Uterine smooth muscle cell (primary cell): ENCODE measurements at places on chromosomes 12 and 14. TPM values are rescaled to one million over a fixed set of nuclear protein-coding genes. Genes with fewer than 3 reads are reported as not detected.

The PTPRO gene
- 0.50 and 0.55 TPM in 2 replicates for total RNA-seq

The RTN1 gene
- total RNA-seq = 0.12 and 0.33 TPM in 2 replicates

The GPD1 gene
- 0.25 TPM in 1 of 2 replicates, not detected in the other for total RNA-seq

The HOXC10 gene
- not detected in 2 replicates for total RNA-seq

The LHX5 gene
- total RNA-seq = not detected in 2 replicates

The FZD10 gene
- total RNA-seq = under 0.01 and 0.12 TPM in 2 replicates

The MDGA2 gene
- 0.11 TPM in 1 of 2 replicates, not detected in the other for total RNA-seq

The KRT7 gene
- total RNA-seq = 0.66 and 2.2 TPM in 2 replicates

The SYCP3 gene
- total RNA-seq = under 0.01 and 0.11 TPM in 2 replicates

The OASL gene
- total RNA-seq = 0.22 and 0.50 TPM in 2 replicates

The ANHX gene
- not detected in 2 replicates for total RNA-seq

The REP15 gene
- 2.2 and 2.3 TPM in 2 replicates for total RNA-seq

The KLHL33 gene
- total RNA-seq = 0.11 and 0.12 TPM in 2 replicates

The RTL1 gene
- total RNA-seq = under 0.01 TPM in 2 replicates

The PMEL gene
- 0.22 and 1.5 TPM in 2 replicates for total RNA-seq

The FAM234B gene
- 5.8 and 6.7 TPM in 2 replicates for total RNA-seq
